ENCODE measurements at places on chromosomes 6 and 20.
A peak's percentile ranks its signal among the peaks of the same experiment; 100 is the strongest.

DNA sequence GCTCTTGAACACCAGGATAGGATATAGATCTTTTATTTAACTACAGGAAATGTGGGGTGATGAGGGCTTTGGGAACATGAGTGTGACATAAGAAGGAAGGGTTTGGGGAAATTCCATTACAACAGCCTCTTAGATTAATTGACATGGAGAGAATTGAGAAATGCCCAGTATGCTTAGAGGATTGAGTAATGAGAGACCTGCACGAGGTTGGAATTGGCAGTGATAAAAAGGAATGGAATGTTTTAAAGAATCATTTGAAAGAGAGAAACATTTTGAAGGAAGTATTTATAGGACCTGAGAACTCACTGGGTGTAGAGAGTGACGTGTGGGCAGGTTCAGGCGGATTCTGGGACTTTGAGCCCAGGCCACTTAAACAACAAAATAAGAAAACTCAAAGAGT, 227.0 kb downstream of the BMP2 start:
- DNase-seq = no peak

DNA sequence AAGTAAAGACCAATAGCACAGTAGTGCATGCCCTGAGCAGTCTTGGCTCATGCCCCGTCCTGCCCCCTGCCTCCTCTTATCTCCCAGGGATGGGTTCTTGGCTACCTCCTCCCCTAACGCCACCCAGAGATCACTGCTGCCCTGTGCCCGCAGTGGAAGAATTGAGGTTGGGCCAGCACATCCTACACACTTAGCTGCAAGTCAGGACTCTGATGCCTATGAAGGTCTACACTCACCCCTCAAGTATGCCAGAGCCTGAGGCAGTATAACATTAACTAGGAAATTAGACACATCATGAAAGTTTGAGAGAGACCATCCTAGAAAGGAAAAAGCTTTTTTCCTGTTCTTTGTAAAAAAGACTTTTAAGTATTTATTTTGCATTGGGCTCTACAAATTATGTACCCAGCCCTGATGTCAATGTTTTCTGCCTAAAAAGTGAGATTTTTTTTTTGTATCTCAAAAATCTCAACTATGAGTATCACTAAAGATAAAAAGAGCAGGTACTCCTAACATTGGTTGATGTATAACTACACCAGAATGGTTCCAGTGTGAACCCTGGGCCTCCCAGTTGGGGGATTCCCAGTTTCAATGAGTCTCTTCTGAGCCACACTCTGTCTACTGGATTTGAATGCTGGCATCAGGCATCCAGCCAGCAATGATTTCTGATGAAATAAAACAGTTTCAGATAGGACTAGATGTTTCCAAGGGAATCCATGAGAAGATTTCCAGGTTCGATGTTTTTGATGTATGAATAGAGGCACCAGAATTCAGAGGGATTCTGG, 115.4 kb downstream of the ISM1 start:
- peak; percentile 68 for DNase-seq

DNA sequence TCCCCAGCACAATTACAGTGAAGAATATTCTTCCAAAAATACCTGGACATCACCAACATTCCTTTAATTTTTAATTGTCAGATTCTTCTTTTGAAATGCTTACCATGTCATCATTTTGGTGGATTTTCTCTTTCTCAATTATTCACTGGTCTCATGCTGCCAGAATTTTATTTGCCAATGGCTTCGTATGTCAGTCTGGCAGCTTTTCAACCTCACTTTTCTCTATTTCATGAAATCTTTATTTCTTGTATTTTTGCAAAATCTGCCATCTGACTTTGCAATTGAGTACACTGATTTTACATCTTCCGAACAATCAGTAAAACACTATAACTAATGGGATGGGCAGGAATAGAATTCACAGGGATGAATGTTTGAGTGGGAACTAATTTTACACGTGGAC, 84.1 kb downstream of the BTBD9 start:
- no peak for DNase-seq

DNA sequence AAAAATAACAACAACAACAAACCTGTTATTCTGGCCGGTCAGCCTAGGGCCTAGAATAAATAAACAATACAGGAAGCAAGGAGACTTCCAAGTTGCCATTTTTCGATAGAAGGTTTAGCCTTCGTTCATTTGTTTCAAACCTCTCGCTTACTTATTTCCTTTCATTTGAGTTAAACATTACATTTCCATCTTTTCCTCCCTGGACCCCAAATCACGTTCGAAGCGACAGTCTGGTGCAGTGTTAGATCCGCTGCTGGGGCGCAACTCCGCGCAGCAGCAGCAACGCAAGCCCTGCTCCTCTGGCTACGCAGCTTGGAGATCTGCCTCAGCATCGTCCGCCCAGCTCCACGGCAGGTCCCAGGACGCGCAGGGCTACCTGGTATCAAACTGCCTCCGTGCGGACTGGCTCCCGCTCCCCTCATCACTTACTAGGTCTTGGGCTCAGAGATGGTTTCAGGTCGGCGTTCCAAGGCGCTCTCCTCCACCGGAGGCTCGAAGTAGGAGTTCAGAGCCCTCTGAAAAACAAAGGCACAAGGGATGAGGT, 530 bp downstream of the TDP2 start:
- no peak for DNase-seq

GRCh38 chr6:154683756-154684523, 49.3 kb upstream of the SCAF8 start:
- no peak for DNase-seq

DNA sequence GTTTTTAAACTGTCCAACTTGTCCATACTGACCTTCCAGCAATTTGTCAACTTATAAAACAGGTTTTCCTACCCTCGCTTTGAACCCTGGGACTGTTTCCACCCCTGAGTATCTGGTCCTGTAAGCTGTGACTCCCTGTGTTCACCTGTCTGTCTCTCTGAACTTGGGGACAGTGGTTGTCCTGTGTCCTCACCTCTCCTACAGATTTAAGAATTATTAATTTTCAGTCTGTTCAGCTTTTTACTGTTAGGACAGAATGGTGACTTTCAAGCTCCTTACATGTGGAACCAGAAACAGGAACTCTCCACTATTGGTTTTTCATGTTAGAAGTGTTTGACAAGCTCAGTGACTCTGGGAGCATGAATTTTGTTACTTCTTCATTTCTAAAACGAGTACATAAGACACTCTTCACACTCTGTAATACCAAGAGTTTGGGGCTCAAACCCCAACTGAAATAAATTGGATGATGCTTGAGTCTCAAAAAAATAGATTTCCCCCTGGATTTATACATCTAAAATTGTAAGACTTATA, 713.9 kb downstream of the COL12A1 start:
- no peak for DNase-seq

DNA sequence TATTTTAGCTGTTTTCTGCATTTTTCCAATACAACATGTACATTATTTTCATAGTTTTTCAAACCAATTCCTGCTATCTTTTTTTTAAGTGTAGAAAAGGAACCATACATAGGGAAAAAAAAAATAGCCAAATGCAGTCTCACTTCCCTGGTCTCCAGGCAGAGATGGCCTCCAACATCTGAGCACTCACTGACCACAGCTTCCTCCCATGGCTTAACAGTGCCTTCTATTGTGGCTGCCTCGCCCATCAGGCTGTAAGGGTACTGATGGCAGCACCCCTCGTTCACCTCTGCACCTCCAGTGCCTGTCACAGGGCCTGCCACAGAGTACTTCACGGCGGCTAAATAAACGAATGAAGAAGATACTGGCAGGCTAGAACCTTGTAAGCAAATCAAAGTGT, 591.1 kb downstream of the PTPRT start:
- no peak for DNase-seq

DNA sequence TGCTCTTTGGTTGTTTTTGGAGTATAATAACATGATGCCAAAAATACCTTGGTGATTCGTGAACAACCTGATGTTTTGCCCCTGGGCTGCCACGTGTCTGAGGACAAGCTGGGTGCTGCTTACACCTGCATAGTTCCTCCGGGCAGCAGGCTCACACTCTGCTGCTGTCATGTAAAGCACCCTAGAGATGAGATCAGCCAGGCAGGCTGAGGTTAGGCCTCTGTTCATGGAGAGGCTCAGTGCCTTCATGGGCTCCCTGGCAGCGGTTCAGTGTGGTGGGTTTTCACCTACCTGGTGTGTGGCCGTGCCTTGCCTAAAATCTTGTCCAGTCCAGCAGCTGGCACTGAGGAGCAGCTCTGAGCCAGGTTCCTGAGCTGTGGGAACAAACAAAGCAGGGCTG, 60.1 kb upstream of the TAGAP start:
- DNase-seq = no peak

DNA sequence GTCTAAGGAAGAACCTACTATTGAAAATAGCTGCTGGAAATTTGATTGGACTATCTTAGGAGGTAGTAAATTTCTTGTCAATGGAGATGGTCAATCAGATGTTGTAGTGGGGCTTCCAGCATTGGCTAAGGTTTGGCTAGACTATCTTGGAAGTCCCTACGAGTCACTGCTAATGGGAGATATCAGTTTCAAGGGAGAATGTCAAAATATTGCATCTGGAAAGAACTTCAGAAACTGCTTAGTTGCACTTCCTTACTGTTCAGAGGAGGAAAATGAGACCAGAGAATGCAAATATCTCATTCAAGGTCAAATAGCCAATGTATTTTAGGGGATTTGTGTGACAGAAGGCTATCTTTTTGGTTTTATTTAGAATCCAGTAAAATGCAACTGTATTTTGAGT, 53.5 kb upstream of the CCN2 start:
- DNase-seq = no peak

- no peak for DNase-seq
Observed at GRCh38 chr6:70423189-70424134, 10.2 kb downstream of the FAM135A start.

DNA sequence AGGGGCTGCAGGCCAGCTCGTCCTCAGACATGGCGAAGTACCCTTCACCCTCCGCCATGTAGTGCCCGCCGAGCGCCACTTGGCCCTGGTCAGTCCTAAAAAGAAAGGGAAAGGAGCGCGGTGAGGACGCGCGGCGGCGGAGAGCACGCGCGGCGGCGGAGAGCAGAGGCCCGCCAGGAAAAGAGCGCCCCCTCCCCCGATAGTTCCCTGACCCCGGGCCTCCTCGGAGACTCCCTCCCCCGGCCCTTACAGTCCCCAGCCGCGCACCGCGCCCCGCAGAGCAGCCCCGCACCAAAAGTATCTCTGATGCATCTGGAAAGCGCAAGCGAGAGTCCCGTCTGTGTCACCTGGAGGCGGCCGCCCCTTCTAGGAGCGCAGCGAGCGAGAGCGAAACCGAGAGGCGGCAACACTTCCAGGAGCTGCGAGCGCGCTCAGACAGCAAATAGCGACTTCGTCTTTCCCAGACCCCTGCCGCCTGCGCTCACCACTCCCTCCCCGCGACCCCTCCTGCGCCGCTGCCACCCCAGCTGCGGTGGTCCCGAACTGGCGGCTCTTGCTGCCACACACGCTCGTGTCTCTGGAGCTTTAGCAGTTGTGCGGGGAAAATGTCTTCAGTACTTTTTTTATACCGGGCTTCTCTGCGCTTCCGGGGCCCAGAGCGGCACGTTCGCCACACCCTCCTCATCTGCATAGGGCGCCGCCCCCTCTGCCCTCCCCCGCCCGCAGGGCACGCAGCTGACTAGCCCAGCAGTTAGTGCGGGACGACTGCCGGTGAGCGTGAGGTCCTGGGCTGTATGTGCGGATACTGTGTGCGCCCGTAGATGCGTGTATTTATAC, at the start of gene TENT5A:
Gene TENT5A (minus strand): TSS at position 598 of the 837 bp plus-strand sequence. CDS start 540 bp downstream, at position 58.
- peak; percentile 96 for DNase-seq

DNA sequence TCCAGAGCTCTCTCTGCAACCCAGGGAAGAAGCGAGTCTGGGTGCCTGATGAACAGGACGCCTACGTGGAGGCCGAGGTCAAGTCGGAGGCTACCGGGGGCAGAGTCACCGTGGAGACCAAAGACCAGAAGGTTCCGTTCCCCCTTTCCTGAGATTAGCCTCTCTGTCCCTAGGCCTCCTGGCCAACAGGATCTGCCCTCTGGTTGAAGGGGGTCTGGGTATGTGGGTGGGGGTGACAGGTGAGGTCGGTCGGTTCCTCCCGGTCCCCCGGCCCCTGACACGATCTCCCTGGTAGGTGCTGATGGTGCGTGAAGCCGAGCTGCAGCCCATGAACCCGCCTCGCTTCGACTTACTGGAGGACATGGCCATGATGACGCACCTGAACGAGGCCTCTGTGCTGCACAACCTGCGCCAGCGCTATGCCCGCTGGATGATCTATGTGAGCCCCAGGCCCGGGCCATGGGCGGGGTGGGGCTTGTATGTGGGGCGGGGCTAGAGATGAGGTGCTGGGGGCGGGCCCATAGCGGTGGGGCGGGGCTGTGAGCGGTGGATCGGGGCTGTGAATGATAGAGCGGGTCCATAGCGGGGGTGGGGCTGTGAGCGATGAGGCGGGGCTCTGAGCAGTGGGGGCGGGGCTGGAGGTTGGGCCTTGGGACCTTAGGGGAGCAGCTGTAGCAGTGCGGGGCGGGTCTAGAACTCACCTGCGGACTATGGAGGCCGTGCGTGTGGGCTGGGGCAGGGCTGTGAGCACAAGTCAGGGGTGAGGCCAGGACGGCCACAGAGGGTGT, 23.9 kb downstream of the MYH7B start:
- DNase-seq = peak; percentile 58

- DNase-seq = no peak
Observed at GRCh38 chr6:170251776-170252571, 38.9 kb downstream of the DLL1 start.

GRCh38 chr20:50218987-50219435, 28.4 kb downstream of the CEBPB start:
- no peak for DNase-seq

- peak; percentile 82 for DNase-seq
Observed at GRCh38 chr20:56875052-56875659, 246.1 kb downstream of the TFAP2C start.

DNA sequence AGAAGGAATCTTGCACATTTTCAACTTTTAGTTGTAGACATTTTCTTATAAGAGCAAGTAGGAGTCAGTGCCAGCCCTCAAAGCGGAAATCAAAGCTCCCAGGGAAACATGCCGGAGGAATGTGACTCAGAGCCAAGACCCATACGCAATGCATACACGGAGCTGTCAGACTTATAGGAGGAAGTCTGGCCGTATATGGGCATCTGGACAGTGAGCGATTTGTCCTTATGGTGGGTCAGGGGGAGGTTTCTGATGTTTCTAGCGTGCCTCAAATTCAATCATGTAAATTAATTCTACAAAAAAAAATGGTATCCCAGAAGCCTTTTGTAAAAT, 3.6 kb upstream of the CCN2 start:
- peak; percentile 27 for DNase-seq

- peak; percentile 30 for DNase-seq
Observed at GRCh38 chr20:35695245-35695749, 3.9 kb downstream of the NFS1 start.

- no peak for DNase-seq
Observed at GRCh38 chr6:144530118-144530517, 245.0 kb downstream of the UTRN start.

GRCh38 chr6:42093582-42094329, 43.4 kb downstream of the TAF8 start:
- DNase-seq = peak; percentile 54
